ENCODE measurements at places on chromosomes 7 and 10.

DNA sequence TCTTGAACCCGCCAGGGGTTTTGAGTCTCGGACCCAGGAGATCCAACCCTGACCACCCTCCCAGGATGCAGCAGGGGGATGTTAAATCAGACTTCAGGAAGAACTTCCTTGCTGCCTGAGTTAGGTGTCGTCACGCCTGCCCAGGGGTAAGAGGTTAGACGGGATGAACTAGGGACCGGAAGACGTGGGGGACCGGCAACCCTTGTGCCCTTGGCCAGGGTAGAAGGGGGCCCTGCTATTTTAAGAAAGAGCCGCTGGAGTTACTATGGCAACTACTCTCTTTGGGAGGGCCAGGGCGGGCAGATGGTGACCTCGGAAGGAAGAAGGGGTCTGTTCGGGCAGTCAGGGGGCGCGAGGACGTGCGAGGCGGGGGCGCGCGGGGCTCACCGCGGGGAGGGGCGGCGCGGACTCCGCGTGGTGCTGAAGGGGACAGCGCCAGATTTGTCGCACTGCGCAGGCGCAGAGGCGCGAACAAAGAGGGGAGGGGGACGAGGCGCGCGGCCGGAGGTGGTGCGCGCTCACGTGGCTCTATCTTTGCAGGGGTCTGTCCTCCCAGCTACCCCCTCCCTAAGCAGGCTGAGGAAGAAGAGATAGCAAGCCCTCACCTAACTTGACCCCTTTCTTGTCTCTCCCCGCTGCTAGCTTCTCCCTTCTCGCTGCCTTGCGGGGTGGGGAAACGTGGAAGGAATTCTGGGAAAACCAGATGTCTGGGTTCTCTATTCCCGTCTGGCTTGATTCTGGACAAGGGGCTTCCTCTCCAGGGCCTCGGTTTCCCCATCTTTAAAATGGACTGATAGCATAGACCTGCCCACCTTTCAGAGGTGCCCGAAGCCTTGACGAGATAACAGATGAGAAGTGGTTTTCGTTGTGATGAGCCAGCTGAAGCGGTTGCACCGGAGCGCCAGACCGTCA is 940 bp upstream of the PSD start:
- peak; percentile 70 for DNase-seq

- DNase-seq, result no peak
Measured at GRCh38 chr10:120999868-121000267, 148.7 kb downstream of the WDR11 start.

DNA sequence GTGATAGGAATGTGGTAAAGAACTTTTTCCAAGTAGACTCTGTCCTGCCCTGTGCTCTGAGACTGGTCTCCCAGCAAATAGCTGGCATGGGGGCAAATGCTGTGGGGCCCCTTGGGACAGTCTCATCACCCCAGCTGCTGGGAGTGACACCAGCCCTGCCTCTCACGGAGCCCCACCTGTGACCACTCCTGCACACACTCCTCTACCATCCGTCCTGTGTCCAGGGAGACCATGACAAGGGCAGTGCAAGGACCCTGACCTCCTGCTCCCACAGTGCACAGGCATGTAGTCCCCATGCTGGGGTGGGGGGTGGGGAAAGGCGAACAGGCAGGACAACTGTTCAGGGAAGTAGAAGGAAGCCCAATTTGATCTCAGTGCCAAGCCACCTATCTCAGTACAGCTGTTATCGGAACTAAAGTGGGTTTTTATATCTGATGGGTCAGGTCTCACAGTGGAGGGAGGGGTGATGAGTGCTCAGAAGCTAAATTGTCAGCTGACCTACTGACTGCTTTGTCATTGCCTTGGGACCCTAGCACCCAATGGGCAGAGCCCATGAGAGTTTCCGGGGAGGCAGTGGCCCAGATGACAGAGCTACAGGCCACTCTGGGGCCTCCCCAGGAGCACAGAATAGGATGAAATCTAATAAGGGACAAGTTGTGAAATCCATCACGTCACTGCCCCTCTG is 24.5 kb downstream of the VSTM4 start:
- DNase-seq, result no peak

- DNase-seq, result no peak
Measured at GRCh38 chr7:107387573-107388219, 82.2 kb upstream of the GPR22 start.

- DNase-seq, result no peak
Measured at GRCh38 chr10:120555436-120555835, 98.4 kb downstream of the PLPP4 start.

DNA sequence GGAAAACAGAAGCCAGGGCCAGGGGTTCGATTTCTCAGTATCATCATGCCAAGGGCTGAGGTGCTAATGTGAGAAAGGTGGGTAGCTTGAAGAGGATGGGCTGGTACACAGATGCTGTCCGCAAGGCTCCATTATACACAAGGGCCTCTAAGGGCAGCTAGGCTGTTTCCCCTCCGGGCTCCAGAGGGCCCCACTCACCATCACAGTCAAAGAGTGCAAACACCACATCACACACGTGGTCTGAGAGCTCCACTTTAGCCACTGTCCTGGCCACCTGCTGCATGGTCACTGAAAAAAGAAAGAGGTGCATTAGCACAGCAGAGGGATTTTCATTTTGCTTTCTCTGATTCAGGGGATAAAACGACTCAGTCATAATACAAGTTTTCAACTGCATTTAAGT is 20.9 kb upstream of the DNAJB12 start:
- DNase-seq, result peak; percentile 29

DNA sequence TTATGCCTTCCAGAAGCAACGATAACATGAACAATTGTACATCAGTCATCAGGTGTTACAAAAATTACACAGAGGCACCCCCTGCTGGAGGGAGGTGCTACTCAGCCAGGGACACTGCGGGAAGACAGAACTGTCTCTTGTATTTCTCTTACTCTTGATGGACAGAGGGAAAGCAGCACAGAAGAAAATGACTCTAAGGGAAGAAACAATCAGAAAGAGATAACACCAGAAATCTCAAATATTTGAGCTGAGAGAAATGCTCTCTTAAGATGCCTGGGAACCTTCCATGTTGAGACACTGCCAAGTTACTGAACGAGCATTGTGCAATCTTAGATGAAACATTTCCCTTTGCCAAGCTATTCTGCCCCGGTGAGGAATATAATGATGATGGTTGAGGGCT is 227.6 kb upstream of the NPSR1 start:
- DNase-seq, result no peak

DNA sequence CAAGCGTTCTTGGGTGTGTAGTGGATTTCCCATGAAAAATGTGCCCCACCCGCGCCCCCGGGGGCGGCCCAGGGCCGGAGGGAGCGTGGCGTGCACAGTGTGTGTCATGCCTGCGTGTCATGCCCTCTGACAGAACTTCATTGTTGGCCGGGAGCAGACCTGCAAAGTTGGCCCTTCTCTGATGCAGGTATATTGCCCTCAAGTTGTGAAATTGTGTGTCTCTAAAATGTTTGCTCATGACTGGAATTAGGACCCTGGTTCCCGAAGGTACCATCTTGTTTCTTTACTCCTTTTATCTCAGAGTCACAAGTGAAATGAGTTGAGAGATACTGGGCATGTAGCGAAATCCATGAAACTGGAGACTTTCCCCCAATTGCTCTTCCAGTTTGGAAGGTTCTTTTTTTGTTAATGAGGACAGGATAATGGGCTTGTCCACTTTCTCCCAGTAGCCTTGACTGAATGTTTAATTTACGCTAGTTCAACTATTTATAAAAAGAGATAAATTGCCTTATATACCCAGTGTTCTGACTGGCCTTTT is 26.2 kb downstream of the ADK start:
- peak; percentile 70 for DNase-seq

DNA sequence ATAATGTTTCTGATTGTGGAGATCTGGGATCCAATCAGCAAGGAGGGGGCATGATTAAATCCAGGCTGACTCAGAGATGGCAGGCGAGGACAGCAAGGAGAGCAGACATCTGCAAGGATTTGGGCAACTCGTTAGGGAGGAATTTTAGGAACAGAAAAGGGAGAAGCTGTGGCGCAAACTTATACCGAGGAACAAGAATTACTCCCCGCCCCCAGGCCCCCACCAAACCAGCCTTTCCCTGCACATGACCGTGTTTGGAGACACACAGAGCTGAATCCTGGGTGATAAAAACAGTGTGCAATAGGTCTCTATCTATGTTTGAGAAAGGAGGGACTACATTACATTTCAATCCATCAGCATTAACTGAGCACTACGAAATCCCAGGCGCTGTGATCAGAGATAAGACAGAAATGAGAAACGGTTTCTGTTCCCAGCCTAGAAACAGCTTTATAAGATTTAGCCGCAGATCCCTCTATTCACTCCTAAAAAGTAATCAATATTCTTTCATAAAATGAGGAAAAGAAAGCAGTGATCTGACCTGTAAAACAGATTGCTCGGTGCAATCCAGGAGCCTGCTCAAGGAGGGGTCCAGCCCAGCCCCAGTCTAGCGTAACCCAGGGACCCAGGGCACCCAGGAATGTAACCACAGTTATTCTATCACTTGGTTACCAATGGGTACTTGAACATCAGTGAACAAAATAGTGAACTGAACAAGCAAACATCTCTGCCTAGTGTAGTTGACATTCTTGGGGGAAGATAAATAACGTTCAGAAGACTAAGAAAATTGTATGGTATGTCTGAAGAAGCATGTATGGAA is 37.2 kb upstream of the RAPGEF5 start:
- DNase-seq, result no peak

DNA sequence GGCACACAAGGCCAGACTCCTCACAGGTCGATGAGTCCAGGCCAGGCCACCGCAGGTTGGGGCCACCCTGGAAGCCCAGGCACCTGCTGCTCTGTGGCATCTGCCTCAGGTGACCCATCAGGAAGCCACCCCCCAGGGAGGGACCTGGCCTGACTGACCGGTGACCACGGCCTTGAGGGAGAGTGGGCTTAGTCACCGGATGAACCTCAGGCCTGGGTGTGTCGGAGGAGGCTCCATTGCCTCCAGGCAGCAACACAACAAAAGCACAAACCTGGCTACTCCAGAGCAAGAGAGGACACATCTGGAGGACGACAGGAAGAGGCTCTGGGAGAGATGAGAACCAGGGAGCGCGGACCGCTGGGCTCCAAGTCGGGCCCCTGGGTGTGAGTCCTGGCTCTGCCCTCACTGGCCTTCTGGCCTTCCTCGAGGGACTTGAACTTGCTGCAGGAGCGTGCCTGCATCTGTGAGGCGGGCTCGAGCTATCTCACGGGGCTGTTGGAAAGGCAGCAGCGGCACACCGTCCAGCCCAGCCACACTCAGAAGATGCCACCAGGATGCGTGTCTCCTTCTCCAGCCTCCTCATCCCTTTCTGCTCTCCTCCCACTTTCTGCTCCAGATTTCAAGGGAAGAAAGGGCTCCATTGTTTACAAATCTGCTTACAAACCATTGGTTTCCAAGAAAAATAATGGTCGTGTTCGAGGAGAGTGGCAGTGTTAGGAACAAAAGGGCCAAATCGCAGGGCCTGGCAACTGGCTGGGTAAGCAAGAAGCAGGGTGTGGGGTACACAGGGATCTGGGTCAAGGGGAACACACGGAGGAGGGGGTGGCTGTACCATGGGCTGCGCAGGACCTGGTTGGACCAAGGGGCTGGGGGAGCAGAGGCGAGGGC is 152.9 kb downstream of the ADAM12 start:
- no peak for DNase-seq

GRCh38 chr7:24931844-24932243 is 48.1 kb downstream of the OSBPL3 start:
- peak; percentile 17 for DNase-seq

All from suppressor macrophage (primary cell).